ENCODE measurements at places on chromosomes 2 and 18. TPM values are rescaled to one million over a fixed set of nuclear protein-coding genes. Genes with fewer than 3 reads are reported as not detected.

DNA sequence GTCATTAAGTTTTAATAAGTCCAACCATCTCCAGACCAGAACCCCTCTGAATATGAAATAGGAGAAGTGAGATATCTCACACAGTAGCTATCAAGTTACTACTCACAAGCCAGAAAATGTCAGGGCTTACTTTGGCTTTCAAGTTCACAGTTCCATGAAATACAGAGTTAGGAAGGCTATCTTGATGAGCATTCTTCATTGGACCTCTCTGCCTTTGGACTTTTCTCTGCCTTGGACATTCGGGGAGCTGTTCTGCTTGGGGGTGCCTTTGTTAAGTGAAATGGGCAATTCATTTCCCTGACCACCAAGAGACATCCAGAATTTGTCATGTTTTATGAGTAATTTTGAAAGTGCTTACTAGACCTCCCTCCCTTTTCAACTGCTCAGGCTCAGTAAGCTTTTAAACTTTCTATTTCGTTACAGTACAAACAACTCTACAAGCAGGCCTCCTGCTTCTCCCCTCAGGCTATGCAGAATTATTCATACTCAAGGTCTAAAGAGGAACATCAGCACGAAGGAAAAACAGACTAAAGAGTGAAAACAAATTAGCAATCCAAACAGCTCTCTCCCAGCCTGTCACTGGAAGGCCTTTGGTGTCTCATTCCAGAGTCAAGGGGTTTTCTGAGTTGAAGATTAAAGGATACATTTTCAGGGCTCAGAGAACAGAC, 95.3 kb downstream of the MREG start:
- H3K27ac ChIP-seq: no peak overlapping the region
- peaks cover 11% of the 10 kb centered on the region for H3K36me3 ChIP-seq
- H3K4me3 ChIP-seq: no peak overlapping the region
- DNase-seq: no peak
- H3K4me1 ChIP-seq: peaks cover 28% of the 10 kb centered on the region

DNA sequence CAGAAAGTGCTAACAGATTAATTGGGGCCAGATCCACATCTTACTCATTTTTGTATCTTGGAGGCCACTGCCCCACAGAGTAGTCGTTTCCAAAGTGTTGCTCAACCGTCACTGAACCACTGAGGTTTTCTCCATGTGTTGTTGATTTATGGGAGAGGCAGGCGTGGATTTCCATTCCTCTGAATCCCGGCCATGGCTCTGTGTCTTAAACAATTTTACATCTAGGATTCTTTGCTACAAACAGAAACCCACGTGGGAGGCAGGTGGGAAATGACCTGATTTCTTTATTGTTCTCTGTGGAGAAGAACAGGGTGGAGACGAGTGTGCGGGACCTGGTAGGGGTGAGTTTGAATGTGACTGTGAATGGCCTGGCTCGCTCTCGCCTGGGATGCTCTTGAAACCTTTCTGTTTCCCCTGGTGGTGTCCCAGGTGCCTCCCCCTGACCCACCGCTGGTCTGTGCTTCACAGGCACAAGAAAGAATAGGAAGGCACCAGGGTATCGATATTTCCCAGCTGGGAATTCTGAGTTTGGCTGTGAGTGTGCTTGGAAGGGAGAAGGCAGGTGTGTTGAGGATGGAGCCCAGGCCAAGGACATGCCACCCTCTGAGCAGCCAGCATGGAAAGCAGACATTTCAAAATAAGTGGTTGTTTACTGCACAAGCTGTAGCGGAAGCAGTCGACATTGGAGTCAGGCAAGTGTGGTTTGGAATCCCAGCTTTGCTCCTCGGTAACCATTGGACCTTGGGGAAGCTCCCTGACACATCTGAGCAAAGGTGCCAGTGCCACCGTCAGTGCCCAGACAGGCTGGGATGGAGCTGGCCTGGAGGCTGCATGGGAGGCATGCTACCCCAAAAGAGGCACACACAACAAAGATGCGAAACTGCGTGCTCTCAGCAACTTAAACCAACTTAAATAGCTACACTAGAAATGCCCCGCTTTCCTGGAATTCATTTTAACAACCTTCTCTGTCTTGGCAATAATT, 50.0 kb downstream of the LPIN1 start:
- no peaks in the 10 kb centered on the region for H3K27me3 ChIP-seq
- H3K4me3 ChIP-seq: no peak overlapping the region
- DNase-seq: no peak
- no peak overlapping the region for H3K27ac ChIP-seq
- no peaks in the 10 kb centered on the region for H3K4me1 ChIP-seq

CYS1 gene
- 4.8 TPM for total RNA-seq

- H3K4me3 ChIP-seq: no peak overlapping the region
- no peaks in the 10 kb centered on the region for H3K36me3 ChIP-seq
- H3K27ac ChIP-seq: no peak overlapping the region
- no peaks in the 10 kb centered on the region for H3K27me3 ChIP-seq
- no peaks in the 10 kb centered on the region for H3K4me1 ChIP-seq
Observed at GRCh38 chr2:152553518-152553917, 163.7 kb downstream of the PRPF40A start.

GRCh38 chr2:33810046-33810835, 211.1 kb upstream of the FAM98A start:
- no peak overlapping the region for H3K4me3 ChIP-seq
- H3K27ac ChIP-seq: no peak overlapping the region
- DNase-seq: no peak
- H3K4me1 ChIP-seq: no peaks in the 10 kb centered on the region
- no peaks in the 10 kb centered on the region for H3K36me3 ChIP-seq
- no peaks in the 10 kb centered on the region for H3K27me3 ChIP-seq
